ENCODE measurements at places on chromosomes 16 and 17.

DNA sequence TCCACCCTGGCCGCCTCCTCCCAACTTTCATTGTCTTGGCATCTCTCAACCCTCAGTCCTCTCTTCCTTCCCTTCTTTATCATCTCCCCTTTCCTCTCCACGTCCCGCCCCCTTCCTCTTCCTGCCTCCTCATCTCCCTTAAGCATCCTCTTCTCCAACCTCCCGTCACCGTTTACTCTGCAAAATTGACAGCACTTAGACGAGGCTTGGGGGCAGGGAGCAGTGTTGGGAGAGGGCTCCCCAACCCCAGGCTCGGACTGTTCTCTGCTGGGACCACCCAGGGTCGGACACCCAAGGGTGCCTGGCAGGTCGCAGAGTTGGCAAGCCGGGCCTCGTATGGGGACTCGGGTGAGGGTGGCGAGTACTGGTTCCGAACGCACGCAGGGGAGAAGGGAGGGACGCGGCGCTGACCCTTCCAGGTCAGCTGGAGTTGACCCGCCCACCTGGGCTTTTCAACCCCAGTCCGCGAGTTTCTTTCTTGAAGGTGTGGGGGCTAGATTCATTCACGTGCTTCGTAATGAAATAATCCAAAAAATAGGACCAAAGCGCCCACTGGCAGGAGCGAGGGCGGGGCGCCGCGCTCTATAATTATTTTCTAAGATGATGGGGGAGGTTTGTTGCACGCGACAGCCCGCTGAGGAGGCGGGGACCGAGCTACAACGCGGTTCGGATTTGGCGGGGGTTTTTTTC, 775 bp upstream of the PAGR1 start:
- DNase-seq: no peak

DNA sequence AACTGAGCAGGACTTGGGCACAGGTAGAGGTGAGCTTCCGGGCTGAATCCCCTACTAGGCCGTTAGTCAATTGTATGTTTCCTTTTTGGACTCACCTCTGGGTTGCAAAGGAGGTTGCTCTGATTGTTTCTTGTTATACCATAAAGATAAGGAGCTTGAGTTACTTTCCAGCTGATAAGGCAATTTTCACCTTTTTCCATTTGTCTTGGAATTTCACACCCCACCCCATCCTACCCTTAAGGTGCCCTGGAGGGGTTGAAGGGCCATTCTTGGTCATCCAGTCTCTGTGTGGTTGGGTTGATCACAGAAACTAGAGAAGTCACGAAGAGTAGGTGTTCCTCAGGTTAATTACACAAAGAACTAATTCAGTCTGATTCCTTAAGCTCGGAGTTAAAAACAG, 162.2 kb downstream of the CDH13 start:
- DNase-seq: no peak

DNA sequence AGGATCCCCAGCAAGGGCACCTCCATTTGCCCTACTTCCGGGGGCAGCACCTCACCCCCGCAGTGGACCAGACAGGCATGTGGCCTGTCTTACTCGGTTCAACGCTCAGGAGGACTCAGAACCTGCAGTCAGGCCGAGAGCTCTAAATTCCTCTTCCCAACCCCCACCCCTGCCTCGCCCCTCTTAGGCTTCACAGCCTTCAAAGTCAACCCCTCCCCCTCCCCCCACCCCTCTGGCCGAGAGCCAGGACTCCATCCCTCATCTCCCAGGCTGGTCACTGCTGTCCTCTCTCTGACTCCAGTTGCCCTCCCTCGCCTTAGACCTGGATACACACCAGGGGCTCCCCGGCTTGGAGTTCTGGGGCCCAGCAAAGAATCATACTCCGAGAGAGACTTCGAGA, 8.1 kb upstream of the HS3ST6 start:
- no peak for DNase-seq

DNA sequence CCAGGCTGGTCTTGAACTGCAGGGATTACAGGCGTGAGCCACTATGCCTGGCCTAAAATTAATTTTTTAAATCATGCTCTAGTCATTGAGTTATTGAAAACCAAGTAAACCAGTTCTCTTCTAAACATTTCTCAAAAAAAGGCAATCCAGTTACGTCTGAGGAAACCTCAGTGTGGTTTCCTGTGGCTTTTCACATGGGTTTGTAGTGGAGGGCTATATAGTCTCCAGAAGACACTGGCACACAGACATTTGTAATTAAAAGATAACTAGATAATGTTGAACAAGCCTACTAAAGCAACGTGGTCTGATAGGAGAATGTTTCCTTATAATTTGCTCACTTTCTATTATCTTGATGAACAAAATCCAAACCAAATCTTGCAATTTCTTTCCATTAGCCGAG, 5.2 kb upstream of the TOB1 start:
- DNase-seq: no peak

- DNase-seq: no peak
These were observed 73.3 kb upstream of the MTMR4 start for GRCh38 chr17:58587713-58588117.

GRCh38 chr16:28106467-28107215, 43.1 kb upstream of the GSG1L start:
- no peak for DNase-seq

- DNase-seq: no peak
These were observed 4.3 kb downstream of the P2RX5 start for GRCh38 chr17:3691617-3692067.

GRCh38 chr17:42886283-42887176, 14.1 kb upstream of the G6PC1 start:
- DNase-seq: no peak

Data from BJ (cell line).